ENCODE measurements at places on chromosomes 2 and 18. TPM values are rescaled to one million over a fixed set of nuclear protein-coding genes. Genes with fewer than 3 reads are reported as not detected.

The LYPD1 gene
- 0.07 TPM for polyA plus RNA-seq

The DNAJB2 gene
- 57.5 TPM for polyA plus RNA-seq

The RAMP1 gene
- 164 TPM for polyA plus RNA-seq

The DNER gene
- 13.6 TPM for polyA plus RNA-seq

The UCN gene
- 0.72 TPM for polyA plus RNA-seq

The ITGA4 gene
- polyA plus RNA-seq, result 0.27 TPM

The TUBA3E gene
- 28.8 TPM for polyA plus RNA-seq

The POTEJ gene
- polyA plus RNA-seq, result 0.02 TPM

The RFTN2 gene
- 3.1 TPM for polyA plus RNA-seq

The NT5DC4 gene
- not detected for polyA plus RNA-seq

The VIL1 gene
- polyA plus RNA-seq, result 0.11 TPM

The SDC1 gene
- polyA plus RNA-seq, result 0.23 TPM

The SERPINB10 gene
- not detected for polyA plus RNA-seq

GRCh38 chr18:74547860-74548259, 13.6 kb downstream of the CNDP1 start:
- no peak for DNase-seq

- DNase-seq, result no peak
Observed at GRCh38 chr2:208269091-208269490, 3.0 kb downstream of the PIKFYVE start.

DNA sequence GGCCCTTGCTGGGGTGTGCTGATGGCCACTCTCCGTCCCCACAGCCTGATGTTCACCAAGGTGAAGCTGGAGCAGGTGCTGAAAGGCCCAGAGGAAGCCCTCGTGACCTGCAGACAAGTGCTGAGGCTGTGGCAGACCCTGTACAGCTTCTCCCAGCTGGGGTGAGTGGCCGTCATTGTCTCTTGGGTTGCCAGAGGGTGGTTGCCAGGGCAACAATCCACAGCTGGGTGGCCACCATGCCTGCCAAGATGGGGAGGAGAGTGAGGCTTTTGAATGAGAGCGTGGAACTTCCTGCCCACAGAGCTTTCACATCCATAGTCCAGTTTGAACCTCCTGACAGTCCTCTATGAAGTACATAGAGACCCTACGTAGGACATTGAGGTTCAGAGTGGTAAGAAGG, 108.8 kb downstream of the STPG4 start:
- DNase-seq, result no peak

- DNase-seq, result no peak
Observed at GRCh38 chr2:44843641-44844310, 97.7 kb upstream of the SIX3 start.

- DNase-seq, result no peak
Observed at GRCh38 chr18:46130061-46130460, 25.9 kb downstream of the HAUS1 start.

- peak; percentile 65 for DNase-seq
Observed at GRCh38 chr18:39846265-39846664, 2108.8 kb upstream of the PIK3C3 start.

DNA sequence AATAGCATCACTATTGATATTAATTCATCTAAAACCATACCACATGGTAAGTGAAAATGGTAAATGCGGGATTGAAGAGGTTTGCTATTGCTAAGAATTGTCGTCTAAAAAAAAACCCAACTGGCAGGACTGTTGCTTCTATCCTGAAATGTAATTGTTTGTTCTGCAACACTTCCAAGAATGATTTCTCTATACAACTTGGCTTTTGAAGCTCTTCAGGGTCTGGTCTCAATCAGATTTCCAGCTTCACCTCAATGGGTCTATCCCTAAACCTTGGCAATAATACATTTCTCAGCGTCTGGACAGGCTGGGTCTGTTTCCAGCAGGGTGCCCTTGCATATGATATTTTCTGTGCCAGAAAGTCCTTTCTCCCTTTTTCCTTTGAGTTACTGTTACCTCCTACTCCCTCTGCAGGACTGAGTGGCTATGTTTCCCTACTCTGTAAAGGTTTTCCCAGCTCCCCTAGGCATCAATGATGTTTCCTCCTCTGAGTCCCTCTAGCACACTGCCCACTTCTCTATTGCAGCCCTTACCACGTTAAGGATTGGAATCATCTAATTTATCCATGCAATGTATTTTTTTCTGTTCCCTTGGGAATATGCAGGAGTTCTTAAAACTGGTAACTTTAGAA, 118.2 kb upstream of the REV1 start:
- DNase-seq, result no peak

DNA sequence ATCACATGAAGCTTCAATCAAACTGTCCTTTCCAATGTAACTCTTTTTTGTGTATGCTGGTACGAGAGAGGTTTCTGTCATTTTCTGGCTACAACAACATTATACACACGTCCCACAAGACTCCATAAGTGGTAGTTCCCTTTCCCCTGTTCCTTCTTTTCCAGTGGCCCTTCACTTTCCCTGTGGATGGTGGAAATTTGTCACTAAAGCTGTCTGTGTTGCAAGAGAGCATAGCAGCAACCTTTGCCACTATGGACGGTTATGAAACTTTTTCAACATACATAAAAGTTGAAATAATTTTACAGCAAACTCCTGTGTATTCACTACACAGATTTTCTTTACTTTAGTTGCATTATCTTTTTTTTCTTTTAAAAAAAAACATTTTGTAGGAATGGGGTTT, 18.7 kb downstream of the DBI start:
- no peak for DNase-seq

DNA sequence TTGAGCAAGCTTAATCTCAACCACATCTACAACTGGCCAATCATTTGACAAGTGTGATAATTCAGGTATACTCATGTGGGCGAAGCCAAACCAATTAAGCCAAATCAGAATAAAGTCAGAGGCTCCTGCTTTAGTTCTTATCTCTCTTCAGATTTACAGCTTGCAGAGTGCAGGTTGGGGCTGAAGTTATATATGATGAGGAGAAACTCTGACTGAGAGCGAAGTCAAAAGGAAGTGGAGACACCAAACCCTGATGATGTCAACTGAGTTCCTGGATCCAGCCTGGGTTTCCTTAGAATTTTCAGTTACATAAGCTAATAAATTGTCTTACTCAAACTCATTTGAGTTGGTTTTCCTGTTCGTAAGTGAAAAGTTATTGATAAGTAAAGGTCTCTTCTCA, 73.9 kb downstream of the ASXL2 start:
- DNase-seq, result no peak

GRCh38 chr2:110716959-110717645, 15.3 kb upstream of the ACOXL start:
- DNase-seq, result no peak

DNA sequence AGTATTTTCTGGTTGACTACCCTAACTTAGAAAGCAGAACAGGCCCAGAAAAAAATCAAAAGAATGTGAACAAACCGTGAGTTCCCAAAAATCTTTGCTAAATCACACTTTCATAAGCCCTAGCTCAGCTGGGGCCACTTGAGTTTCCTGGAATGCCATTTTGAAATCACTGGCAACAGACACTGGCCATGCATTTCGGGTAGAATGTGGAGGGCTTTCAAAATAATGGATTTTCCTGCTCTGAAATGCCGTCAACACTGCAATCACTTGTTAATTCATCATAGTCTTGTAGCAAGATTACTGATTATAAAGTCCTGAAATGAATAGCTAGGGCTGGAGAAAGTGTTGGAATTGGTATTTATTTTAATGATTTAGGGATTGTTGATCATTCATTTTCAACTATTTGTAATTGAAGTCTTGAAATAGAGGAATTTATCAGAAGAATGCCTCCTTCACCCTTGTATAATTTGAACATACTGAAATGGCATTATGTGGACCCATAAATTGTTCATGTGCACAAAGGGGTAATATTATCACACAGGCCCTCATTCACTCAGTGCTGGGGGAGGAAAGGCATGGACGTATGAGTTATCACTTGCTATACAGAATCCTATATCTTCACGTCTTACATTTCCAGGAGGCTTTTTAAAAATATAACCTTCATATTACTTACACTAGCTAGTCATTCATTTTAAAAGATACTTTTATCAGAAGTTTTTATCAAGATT, 134.8 kb downstream of the DTNA start:
- no peak for DNase-seq

DNA sequence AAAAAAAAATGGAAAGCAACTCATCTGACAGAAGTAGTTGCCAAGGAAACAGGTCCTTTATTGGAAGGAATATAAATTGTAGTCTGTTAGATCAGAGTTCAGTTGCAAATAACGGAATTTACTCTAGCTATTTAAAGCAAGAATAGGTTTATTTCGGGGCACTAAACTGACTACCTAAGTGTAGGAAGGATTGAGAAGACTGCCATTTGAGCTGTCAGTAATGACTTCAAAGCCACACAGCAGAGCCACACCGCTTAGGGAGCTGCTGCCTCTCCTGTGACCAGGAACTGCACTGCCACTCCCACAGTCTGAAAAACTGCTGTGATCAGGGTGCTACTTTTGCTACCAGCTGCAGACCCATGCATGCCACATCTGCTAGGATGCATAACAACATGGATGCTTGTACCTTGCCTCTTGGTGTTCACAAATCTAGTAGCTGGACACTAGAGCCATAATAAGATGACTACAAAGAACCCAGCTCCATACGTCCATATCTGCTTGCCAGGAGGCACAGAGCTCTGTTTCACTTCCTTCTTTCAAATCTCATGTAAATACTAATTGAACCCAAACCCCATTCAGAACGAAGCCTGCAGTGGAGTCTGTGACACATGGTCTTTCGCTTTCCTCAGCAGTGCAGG, 2.2 kb downstream of the DSG2 start:
- no peak for DNase-seq

GRCh38 chr2:239912171-239912937, 112.8 kb downstream of the NDUFA10 start:
- DNase-seq, result no peak

DNA sequence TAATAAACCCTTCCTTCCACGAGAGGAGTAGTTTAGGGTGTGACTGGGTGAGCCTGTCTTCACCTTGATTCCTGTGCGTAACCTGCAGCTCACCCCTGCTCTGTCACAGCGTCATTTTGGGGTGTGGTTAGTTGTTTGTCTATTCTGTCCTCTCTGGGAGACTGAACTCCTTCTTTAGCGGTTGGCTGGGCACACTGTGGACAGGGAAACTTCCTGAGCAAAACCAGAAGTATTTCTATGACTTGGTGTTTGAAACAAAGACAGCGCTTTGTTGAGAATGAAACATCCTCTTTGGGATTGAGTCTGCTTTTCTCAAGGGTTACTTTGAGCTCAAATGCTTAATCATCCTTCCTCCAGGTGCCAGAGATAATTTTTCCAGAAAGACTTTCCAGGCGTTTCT, 270.7 kb downstream of the HRH4 start:
- DNase-seq, result no peak

DNA sequence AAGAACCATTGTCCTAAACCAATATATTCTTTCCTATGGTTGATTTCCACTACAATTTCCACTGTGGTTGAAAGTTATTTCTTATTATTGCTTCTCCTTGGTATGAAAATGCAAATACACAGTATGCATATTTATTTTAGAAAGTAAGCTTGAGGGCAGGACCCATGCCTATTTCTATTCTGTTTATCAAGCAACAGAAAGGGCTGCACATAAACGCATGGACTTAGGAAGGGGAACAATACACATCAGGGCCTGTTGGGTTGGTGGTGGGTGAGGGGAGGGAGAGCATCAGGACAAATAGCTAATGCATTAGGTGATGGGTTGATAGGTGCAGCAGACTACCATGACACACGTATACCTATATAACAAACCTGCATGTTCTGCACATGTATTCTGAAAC, 20.7 kb downstream of the SLC4A3 start:
- DNase-seq, result no peak

- no peak for DNase-seq
Observed at GRCh38 chr18:37429791-37430190, 135.8 kb downstream of the CELF4 start.

GRCh38 chr2:216842636-216843035, 17.2 kb downstream of the TNP1 start:
- DNase-seq, result peak; percentile 35

- no peak for DNase-seq
Observed at GRCh38 chr18:36499938-36500337, 202.4 kb downstream of the FHOD3 start.

GRCh38 chr18:48165111-48165866, 234.8 kb upstream of the SMAD2 start:
- no peak for DNase-seq

GRCh38 chr2:134258684-134259388, 5.0 kb downstream of the MGAT5 start:
- peak; percentile 47 for DNase-seq

GRCh38 chr2:58762176-58762781, 521.2 kb upstream of the FANCL start:
- DNase-seq, result no peak

DNA sequence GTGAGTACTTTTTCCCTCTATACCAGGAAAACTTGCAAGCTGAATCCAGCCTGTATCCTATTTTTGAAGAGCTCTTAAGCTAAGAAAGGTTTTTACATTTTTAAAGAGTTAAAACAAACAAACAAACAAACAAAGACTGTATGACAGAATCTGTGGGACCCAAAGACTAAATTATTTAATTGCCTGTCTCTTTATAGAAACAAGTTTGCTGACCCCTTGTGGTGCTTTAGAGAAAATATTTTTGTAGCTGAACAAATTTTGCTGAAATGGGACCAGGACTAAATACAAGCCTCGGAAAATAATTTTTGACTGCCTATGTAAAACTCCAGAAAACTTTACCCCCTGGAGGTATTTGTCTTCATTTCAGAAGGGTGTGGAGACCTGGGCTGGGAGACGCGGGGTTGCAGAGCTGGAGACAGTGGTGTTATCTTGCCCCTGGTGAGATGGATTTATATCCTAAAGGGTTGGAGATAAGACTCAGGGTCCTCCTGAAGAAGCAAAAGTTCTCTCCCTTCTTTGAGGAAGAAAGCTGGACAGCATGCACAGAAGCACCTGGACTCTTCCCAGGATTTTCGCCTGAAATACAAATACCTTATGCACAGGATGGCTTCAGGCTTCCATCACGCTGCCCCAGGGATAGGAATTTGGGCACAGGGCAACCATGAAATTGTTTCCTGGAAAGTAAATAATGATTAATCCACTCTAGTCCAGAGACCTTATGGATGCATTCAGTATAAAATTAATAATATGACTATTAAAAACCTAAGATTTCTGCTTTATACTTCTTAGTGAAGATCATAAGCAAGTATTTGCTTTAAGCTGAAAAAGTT, 54.3 kb downstream of the TMX3 start:
- no peak for DNase-seq

GRCh38 chr2:114762986-114763385, 320.5 kb downstream of the DPP10 start:
- DNase-seq, result peak; percentile 79

DNA sequence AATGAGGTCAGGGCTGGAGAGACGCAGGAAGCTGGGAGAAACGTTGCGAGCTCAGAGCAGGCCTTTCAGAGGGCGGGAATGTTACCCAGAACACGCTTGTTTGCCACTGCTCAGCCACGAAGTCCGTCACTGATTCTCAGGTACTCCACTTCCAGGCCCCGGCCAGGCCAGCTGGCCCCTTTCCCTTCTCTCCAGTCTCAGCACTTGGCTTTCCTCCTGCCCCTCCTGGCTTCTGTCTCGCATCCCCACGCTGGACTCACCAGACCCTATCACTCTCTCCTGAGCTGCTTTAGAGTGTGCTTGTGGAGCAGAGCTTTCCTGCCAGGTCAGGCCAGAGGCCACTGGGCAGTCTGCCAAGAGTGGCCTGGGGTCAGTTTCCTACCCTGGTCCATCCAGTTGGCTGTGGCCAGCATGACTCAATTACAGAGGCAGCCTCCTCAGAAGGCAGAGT, 151.4 kb downstream of the TWIST2 start:
- no peak for DNase-seq
